ENCODE measurements at places on chromosomes 1 and 21. TPM values are rescaled to one million over a fixed set of nuclear protein-coding genes. Genes with fewer than 3 reads are reported as not detected.

PIK3R3 gene
- 4.5 TPM for total RNA-seq

LCE7A gene
- total RNA-seq, result not detected

VHLL gene
- not detected for total RNA-seq

DNAJC28 gene
- 1.7 TPM for total RNA-seq

KISS1 gene
- total RNA-seq, result 1.5 TPM

TEDDM1 gene
- not detected for total RNA-seq

S100A12 gene
- total RNA-seq, result not detected

LYPD8 gene
- not detected for total RNA-seq

OVAAL gene
- not detected for total RNA-seq

NCMAP gene
- not detected for total RNA-seq

DHRS3 gene
- total RNA-seq, result 234 TPM

UBL4B gene
- total RNA-seq, result not detected

CASZ1 gene
- 0.56 TPM for total RNA-seq

GCSAML gene
- not detected for total RNA-seq

TMEM125 gene
- total RNA-seq, result under 0.01 TPM

INAVA gene
- total RNA-seq, result under 0.01 TPM

SAMD13 gene
- 0.77 TPM for total RNA-seq

RGSL1 gene
- total RNA-seq, result not detected

LSS gene
- total RNA-seq, result 41.6 TPM

LHX8 gene
- total RNA-seq, result not detected

BTBD19 gene
- 4.4 TPM for total RNA-seq

HSD17B7 gene
- total RNA-seq, result 15.2 TPM

PPIH gene
- total RNA-seq, result 20.6 TPM

OPN3 gene
- total RNA-seq, result 37.2 TPM

DEGS1 gene
- 98.9 TPM for total RNA-seq

TBX19 gene
- 1.1 TPM for total RNA-seq

IQCC gene
- total RNA-seq, result 1.7 TPM

DNM3 gene
- 0.77 TPM for total RNA-seq

Data from regular cardiac myocyte (primary cell).